ENCODE measurements at places on chromosomes 4 and X.

DNA sequence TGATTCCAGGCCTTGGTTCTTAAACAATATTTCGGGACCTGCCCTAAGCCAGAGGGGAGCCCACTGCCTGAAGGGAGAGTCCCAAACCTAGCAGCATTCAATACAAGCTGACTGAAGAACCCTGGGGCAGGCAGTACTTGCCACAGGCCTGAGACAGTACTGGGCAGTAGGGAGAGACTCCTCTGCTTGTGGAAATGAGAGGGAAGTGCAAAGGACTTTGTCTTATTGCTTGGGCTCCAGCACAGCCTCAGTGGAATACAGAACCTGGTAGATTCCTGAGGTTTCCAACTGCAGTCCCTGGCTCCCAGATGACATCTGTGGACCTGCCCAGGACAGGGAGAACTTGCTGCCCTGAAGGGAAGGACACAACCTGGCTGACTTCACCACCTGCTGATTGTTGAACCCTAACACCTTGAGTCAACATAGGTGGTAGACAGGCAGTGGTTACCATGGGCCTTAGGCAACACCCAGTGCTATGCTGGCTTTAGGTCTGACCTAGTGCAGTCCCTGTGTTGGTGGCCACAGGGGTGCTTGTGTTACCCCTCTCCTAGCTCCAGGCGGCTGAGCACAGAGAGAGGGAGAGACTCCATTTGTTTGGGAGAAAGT is 20.3 kb upstream of the ABCG2 start:
- DNase-seq, result no peak

DNA sequence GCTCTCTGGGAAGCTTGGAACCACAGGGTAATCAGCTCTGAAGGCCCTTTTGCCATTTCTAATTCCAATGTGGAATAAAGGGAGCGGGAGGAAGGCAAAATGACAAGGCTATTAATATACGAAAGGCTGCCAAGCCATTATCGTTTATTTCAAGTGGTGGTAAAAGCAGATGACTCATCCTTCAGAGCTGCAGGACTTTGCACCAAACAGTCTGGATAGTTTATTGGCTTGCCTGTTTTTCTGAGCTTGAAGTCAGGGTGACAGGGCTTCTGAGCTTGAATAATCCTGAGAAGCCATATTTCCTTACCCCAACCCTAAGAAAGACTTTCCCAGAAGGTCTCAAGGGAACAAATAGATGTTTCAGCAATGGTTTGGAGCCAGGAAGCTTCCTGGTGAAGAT is 7.7 kb upstream of the GABRE start:
- DNase-seq, result no peak

- DNase-seq, result no peak
Observed at GRCh38 chr4:144689125-144689524, 43.2 kb downstream of the HHIP start.

GRCh38 chr4:56981795-56982201 is 3.1 kb downstream of the POLR2B start:
- DNase-seq, result no peak

GRCh38 chr4:76758290-76758882 is 139.6 kb downstream of the SOWAHB start:
- DNase-seq, result no peak

DNA sequence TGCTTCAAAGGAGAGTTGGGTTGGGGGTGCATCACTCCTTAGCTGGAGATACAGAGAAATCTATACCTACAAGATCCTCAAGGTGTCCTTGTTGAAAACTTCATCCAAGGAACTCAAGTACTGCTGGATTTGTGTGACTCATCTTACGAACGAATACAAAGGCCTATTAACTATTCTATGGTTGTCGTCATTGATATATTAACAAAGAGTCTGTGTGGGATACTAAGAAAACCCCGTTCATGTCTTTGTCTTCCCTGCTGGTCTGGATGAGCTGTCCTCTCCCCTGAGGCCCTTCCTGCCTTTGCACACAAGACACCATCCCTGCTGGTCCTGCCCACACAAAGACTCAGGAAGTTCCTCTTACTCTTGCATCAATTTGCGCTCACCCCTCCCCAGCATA is 54.9 kb upstream of the IRF2 start:
- no peak for DNase-seq

- no peak for DNase-seq
Observed at GRCh38 chr4:6372649-6373525, 99.5 kb downstream of the PPP2R2C start.

DNA sequence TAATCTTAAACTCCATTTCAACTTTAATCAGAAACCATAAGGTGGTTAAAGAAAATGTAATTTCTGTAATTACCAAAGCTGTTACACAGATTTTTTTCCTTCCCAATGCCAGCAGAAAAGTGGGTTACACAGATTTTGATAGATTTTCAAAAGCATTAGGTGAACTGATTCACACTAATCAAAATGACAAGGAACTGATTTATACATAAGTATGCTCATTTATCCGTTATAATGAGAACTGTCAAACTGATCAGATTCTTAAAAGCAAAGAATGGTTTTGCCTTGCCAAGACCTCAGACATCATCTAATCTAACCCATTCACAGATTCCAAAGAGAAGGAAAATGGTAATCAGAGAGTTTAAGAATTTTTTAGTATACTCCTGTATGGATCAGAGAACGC is 5.2 kb downstream of the UGDH start:
- DNase-seq, result no peak

- DNase-seq, result no peak
Observed at GRCh38 chrX:148501386-148502066, 1.1 kb downstream of the AFF2 start.

- DNase-seq, result no peak
Observed at GRCh38 chr4:47615385-47615784, 130.3 kb downstream of the ATP10D start.

DNA sequence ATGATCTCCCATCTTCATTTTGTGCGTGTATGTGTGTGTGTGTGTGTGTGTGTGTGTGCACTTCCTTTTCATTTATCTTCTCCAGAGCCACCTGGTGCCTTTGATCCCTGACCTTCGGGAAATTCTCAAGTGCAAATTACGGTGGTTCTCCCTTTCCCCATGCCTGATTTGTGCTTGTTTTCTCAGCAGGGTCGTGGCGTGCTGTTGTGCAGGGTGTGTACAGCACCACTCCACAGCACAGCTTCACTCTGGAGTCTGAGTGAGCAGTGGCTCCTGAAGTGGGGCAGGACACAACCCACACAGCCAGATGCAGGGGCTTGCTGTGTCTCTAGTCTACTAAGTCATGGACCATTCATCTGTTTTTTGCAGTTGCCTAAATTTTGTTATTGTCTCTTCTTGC is 114.2 kb upstream of the TBC1D9 start:
- DNase-seq, result no peak

DNA sequence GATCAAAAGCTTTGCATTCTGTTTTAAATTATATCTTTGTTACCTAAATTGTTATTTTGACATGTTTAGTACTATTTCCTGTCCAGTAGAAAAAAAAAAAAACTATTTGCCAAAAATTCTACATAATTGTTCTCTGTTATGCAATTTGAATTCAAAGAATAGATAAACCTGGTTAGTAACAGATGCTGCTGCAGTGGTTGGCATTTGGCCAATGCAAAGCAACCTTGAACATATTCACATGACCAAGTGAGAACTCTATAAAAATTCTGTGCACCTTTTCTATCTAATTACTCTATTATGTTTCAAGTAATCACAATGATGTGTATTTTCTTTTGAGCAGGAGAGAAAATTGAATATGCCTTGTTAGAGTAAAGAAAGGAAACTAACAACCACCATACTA is 1473.4 kb downstream of the RPA4 start:
- DNase-seq, result no peak

GRCh38 chr4:131488772-131489171 is 1660.3 kb upstream of the PCDH10 start:
- DNase-seq, result no peak

DNA sequence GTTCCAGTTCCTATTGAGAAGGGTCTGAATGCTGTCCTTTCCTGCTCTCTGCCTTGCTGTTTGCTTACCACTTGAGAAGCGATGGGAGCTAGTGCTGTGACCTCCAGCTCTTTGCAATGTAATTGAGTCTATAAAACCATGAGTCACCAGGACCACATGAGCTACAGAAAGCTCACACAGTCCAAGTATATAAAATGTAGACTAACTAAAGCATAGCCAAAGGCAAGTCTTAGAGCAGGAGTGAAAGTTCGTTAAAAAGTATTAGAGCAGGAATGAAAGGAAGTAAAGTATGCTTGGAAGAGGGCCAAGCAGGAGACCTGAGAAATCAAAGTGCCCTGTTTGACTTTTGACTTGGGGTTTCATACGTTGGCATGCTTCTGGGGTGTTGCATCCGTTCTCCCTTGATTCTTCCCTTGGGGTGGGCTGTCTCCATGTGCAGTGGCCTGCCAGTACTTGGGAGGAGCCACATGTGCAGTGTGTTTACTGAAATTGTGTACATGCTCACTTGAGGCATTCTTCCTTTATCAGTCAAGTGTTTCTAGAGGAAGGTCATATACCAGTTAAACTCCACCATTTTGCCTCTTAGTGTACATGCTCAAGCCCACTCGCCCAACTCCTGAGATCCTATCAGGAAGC is 71.3 kb upstream of the KIT start:
- DNase-seq, result no peak

GRCh38 chr4:5839751-5840674 is 52.9 kb downstream of the CRMP1 start:
- no peak for DNase-seq

Data from stimulated activated CD4-positive, alpha-beta T cell treated with anti-CD3 and anti-CD28 coated beads, Interleukin-15, amount 100 ng/mL, for 1 hour (primary cell).